ENCODE measurements at places on chromosomes 12 and 14. TPM values are rescaled to one million over a fixed set of nuclear protein-coding genes. Genes with fewer than 3 reads are reported as not detected.

The GDF3 gene
- not detected for total RNA-seq

The AVPR1A gene
- not detected for total RNA-seq

The STXBP6 gene
- not detected for total RNA-seq

The RNASE4 gene
- total RNA-seq = 0.68 TPM

The GLTP gene
- 48.6 TPM for total RNA-seq

The IL23A gene
- total RNA-seq = 1.8 TPM

The FOXM1 gene
- total RNA-seq = 3.6 TPM

The PSMB5 gene
- 15.7 TPM for total RNA-seq

The CBLN3 gene
- total RNA-seq = 1.5 TPM

The COL2A1 gene
- not detected for total RNA-seq

The KRT82 gene
- not detected for total RNA-seq

The L2HGDH gene
- 4.2 TPM for total RNA-seq

The GPRC5A gene
- total RNA-seq = not detected

The RPS6KL1 gene
- total RNA-seq = 2.9 TPM

The C12orf50 gene
- total RNA-seq = not detected

The PPP1CC gene
- 114 TPM for total RNA-seq

The RERGL gene
- total RNA-seq = not detected

The AQP6 gene
- total RNA-seq = not detected

The MYBPC1 gene
- not detected for total RNA-seq

The SERPINA5 gene
- total RNA-seq = not detected

The EID3 gene
- 10.4 TPM for total RNA-seq

The RNFT2 gene
- total RNA-seq = 6.9 TPM

The HRK gene
- not detected for total RNA-seq

The PLA2G1B gene
- total RNA-seq = 0.52 TPM

The KLRC3 gene
- total RNA-seq = 10.7 TPM

The AQP5 gene
- not detected for total RNA-seq

The PLBD1 gene
- 4.6 TPM for total RNA-seq

The STYK1 gene
- total RNA-seq = 2.4 TPM

The PLCZ1 gene
- total RNA-seq = not detected

The CCDC196 gene
- not detected for total RNA-seq

The UNC79 gene
- total RNA-seq = 0.05 TPM

The NINJ2 gene
- 6.6 TPM for total RNA-seq

The PGF gene
- total RNA-seq = not detected

The CYP27B1 gene
- total RNA-seq = 1.1 TPM

The SLC7A7 gene
- total RNA-seq = 4.3 TPM

The VWF gene
- total RNA-seq = 0.14 TPM

The SLC35F4 gene
- total RNA-seq = not detected

The MPHOSPH9 gene
- 109 TPM for total RNA-seq

The CDKL1 gene
- 12.4 TPM for total RNA-seq
